ENCODE measurements at places on chromosomes 5 and 9.

- no peak for DNase-seq
Measured at GRCh38 chr9:115192835-115193525, 75.0 kb upstream of the TNC start.

DNA sequence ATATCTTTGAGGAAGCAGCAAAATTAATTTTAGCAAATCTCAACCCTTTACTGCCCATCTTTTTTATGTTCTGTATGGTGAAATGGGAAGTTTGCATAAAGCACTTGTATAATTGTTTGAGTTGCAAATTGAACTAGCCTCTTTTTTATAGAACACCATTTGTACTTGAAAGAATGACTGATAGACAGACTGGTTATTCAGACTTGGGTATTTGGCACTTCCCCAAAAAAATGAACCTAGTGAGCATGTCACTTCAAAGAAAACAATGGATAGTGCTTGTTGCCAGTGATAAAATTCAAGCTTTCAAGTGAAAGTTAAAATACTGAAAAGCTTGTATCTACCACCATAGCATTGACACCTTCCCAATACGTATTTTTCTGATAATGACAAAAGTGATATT, 115.8 kb downstream of the ERCC6L2 start:
- DNase-seq: no peak

DNA sequence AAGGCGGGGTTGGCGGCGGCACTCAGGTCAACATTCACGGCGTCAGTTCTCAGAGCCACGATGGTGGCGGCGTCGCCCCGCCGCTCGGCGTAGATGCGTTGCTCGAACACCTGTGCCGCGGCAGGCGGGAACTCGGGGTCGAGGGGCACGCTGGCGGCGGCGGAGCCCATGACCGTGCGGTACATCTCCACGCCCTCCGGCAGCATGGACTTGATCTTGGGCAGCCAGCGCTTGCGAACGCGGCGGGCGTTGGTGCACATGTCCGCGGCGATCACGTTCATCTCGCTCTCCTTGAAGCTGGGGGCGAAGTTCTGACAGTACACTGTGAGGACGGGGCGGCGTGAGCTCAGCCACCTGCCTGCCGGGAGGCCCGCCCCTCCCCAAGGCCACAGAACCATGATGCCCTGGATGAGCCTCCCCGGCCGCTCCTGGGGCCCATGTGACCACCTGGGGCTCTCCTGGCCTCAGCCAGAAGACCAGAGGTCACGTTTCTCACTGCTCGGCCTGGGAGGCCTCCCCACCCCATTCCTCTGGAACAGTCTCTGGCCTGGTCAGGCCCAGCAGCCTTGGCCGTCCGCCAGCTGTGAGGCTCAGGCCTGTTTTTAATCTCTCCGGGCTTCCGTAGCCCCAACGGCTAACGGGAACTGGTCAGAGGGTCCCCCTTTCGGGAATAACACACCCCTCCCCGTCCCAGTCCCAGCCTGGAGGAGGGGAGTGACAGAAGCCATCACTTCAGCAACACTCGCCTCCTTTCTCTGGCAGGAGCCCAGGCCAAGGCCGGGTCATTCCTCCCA, 50.7 kb upstream of the UBAC1 start:
- peak; percentile 41 for DNase-seq

- DNase-seq: no peak
Measured at GRCh38 chr5:90223756-90224155, 185.8 kb downstream of the CETN3 start.

- DNase-seq: no peak
Measured at GRCh38 chr9:14313378-14313940, 482 bp downstream of the NFIB start.

- DNase-seq: no peak
Measured at GRCh38 chr5:83370957-83371356, 100.6 kb upstream of the VCAN start.

DNA sequence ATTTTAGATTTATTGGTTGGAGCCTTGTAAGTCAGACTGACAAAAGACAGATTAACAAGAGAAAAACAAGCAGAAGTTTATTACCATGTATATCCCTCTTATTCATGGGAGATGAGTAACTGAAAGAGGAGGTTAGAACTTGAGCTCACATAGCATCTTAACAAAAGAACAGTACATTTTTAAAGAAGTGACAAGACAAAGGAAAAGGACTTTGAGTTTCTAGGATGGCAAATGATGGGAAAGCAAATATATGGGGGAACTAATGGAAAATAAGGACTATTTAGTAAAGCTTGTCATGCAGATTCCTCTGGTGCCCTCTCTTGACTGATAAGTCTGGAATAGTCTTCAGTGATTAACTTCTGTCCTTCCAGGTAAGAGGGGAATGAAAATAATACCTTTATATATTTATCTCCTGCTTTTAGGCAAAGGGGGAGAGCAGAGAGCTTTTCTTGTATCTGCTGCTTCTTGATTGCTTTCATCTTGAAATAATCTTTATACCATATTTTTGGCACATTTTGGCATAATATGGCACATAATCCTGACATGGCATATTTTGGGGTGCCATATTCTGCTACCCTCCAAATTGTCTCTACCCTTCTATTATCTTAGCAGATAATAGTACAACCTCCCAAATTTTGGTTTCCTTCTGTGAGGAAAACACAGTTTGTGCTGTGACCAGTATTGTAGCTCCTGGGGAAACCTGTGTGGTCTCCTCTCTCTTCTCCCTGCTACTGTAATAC, 206.8 kb downstream of the TMC1 start:
- DNase-seq: no peak

DNA sequence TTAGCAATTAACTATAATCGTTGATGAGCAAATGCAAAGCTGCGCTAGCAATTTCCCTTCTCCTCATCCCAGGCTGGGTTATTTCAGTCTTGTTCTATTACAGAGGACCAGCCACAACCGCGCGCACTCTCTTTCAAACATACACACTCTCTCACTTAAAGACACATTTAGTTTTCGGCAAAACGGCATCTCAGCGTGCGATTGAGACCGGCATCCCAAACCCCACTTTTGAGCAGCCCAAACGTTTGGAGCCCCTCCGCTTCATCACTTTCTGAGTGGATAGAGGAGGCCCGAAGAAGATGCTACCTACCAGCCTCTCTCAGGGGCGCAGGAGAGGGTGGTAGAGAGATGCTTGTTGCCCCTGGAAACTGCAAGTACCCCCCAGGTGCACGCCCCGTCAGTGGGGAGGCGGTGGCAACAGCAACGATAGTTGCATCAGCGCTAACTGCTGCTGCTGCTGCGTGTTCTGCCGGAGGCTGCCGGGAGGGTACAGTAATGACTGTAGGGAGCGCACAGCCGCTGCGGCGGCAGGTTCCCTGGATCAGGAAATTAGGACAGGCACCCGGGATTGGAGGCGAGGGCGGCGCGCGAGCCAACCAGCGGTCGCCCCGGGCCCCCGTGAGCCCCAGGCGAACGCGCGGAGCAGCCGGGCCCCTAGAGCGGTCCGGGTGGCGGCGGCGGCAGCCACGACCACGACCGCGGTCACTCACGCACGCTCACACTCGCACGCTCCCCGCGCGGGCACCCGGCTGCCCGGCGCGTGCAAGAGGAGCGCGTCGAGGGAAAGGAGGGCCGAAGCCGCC, 467 bp upstream of the VLDLR start:
- DNase-seq: peak; percentile 59

GRCh38 chr5:147617711-147618350, 108.0 kb upstream of the DPYSL3 start:
- no peak for DNase-seq

- no peak for DNase-seq
Measured at GRCh38 chr5:114362197-114362976, 517 bp downstream of the KCNN2 start.

DNA sequence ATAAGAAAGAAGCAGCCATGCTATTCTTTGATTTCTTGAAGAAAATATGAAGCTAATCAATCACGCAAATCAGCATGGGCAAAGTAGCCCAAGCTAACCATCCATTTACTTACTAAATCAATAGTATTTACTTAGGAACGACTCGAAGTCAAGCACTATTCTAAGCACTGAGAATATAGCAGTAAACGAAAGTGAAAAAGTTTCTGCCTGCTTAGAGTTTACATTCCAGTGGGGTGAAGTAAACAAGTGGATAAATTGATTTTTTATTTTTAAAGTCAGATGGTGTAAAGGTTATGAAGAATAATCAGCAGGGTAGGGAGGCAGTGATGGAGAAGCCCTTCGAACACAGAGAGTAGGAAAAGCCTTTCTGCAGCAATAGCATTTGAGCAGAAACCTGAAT, 5.5 kb downstream of the TSTD2 start:
- DNase-seq: no peak

DNA sequence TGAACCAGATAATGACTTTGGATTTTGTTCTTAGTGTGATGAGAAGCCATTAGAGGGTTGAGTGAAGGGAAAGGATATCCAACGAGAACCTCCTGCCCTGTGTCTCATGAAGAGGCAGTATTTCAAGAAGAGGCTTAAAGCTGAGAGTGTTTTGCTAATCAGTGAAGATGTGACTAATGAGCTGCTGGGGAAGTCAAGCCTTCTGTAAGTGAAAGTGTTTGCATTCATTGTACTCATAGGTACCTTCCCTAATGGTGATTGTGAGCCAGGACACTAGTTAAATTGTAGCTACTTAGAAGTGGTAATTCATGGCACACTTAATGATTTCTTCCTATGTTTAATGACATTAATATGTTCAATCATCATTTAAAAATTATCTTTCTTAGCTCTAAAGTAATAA, 23.7 kb downstream of the PIP5K1B start:
- DNase-seq: no peak

GRCh38 chr5:178470760-178471025, 119.5 kb downstream of the COL23A1 start:
- no peak for DNase-seq

DNA sequence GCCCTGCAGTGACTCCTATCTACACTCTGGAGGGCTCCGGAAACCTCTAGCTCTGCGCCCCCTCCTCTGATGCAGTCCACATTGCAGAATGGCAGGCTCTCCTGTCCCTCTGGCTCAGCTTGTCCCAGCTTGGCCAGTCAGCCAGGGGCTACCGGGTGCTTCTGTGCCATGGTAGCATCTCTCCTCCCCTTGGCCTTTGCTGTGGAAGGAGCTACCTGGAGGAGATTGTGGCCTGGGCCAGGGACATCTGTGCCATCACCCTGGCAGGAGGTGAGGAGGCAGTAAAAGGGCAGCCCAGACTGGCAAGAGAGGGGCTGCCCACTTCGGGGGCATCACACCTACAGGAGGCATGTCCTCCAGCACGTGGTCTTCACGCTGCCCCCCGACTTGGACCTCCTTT, 38.1 kb upstream of the FCN1 start:
- no peak for DNase-seq

GRCh38 chr9:122444041-122444733, 33.5 kb downstream of the OR1J1 start:
- no peak for DNase-seq

GRCh38 chr5:139474890-139475791, 4.3 kb downstream of the SMIM33 start:
- DNase-seq: no peak

- DNase-seq: no peak
Measured at GRCh38 chr5:42274913-42275312, 148.3 kb upstream of the GHR start.

DNA sequence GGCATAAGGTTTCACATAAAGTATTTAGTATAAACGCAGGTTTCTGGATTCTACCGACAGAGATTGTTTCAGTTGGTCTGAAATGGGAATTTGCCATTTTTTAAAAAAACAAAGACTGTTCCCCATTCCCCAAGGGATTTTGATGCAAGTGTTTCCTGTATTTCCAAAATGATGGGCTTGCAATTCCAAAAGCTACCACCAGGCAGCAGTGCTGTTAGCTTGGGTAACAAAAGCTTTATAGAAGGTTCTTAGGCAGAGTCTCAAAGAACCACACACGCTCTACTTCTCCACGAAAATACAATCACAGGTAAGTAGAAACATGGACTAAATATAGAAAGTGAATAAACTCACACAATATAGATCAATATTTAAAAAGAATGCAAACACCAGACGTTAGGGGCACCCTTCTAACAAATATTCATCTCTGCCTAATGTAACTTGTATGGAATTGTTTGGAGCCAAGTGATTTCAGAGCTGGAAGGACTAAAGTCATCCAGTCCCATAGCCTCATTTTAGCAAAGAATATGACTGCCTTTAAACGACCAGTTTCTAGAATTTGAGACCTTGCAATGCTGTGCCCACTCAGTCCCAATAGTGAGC, 154.3 kb downstream of the SPOCK1 start:
- DNase-seq: no peak

DNA sequence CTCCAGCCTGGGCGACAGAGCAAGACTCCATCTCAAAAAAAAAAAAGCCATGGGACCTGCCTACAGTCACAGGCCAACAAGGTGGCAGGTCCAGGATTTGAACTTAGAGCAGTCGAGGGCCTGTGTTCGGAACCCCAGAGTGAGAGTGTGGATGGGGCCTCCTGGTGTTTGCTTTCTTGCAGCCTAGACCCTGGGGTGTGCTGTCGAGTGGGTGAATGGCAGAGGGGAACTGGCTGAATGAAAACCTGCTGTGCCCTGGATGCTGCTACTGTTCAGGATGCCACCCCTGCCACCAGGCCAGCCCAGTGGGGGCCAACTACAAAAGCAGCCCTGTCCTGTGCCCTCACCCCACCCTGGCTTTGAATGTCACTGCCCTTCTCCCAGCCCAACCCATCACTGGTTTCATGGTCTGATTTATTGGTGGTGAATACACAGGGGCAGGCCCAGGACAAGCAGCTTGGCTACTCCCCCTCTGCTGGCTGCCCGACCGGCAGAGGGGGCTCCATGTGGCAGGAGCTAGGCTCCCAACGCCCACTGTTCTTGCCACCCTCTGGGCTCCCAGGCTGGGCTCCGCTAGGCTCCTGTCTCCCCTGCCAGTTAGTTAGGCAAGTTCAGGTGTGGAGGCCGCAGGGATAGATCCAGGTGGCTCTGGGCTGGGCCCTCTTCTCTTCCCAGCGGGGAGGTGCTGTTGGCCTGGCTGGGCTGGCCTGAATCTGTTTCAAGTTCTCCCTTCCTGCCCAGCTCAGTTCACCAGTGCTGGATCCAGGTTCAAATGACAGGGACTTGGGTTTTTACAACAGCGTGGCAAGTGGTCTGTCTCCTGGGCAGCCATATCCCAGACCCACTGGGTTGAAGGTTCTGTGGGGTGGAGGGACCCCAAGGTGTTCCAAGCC, 12.2 kb downstream of the FPGS start:
- no peak for DNase-seq

DNA sequence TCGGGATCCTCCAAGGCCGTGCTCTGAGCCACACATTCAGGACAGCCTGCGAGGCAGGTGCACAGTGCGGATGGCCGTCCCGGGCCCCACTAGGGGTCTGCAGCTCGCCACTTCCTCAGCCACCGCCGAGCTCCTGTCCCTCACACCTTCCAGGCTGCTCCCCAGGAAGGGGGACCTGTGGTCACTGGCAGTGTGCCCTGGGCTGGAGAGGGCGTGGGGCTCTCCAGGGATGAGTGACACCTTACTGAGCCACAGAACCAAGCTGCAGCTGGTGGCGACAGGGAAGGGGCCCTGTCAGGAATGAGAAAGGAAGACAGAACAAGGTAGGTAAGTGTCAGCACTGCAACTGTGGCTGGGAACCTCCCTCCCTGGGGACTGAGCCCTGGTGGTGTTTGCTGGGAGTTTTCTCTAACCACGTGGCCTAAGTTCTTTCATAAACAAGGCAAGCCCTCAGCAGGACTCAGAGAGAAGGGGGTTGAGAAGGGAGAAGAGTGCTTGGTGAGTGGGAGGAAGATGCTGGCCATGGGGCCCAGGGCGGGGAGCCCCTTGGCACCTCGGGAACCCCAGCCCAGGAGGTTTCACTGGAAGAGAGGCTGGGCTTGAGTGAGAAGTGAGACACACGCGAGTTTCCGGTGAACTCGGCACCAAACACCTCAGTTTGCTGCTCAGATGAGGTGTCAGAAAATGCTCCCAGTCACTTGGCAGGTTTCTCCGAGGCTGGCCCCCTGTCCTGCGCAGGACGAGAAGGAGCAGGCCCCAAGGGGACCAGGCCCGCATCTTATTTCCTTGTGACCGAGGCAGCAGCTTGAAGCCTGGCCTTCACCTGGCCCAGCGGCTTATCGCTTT, 5.2 kb downstream of the IL13 start:
- DNase-seq: no peak
